ENCODE measurements at places on chromosomes 5 and 9.

DNA sequence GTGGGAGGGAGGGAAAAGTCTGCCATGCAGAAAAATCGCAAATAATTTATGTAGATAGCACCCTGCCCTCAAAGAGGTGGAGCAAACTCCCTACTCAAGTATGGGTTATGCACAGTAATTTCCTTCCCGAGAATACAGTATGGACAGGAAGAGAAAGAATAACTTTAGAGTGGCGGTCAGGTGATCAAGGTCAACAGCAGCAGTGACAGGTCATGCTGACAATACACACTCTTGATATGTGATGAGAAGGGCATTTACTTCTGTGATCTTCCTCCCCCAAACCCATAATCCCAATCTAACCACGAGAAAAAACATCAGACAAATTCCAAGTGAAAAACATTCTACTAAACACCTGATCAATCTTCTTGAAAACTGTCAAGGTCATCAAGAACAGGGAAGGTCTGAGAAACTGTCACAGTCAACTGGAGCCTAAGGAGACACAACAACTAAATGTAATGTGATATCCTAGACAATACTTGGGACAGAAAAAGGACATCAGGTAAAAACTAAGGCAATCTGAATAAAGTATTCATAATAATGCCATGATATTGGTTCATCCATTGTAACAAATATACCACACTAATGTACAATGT, 11.7 kb downstream of the BICD2 start:
- DNase-seq = no peak

- DNase-seq = no peak
These were observed 543.3 kb downstream of the RAB3C start for GRCh38 chr5:59126016-59126707.

- DNase-seq = no peak
These were observed 16.6 kb downstream of the CDC42SE2 start for GRCh38 chr5:131280417-131280816.

GRCh38 chr9:33676746-33677505, 118.4 kb upstream of the PRSS3 start:
- DNase-seq = peak; percentile 30

DNA sequence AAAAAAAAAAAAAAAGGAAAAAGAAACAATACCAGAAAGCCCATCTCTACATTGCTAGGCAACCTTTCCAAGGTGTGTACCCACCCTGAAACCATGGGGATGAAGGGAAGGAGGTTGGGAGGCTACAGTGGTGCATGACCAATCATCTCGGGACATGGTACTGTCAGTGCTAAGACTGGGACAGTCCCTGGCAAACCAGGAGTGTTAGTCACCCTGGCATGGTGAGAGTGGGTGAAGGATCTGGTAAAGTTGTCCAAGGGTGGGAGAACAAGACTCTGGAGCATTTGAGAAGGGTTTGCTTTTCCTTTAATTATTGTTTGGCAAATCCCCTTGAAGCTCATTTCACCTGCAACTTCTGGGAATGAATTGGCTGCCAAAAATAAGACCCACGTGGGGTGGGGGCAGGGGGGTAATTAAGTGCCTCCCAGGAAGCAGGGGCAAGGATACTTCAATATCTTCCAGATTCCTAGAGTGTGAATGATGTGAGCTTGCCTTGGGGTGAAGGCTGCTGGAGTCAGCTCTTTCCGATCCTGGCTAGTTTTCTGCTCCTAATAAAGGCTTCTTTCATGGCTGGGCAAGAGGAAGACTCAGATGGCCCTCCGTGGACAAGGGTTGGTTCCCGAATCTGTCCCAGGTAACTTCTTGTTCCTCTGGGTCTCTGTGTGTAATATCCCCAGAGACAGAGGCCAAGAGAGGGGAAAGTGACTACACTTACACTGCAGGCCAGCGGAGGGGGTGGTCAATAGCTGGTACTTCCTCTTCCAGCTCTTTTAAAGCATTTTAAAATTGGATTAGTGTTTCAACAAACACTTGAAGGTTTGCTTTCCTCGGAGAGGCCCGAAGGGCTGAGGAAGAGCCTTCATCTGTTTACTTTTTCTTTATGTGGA, 61.6 kb upstream of the SPRY4 start:
- DNase-seq = no peak

GRCh38 chr5:96942078-96942477, 6.2 kb downstream of the LNPEP start:
- no peak for DNase-seq

GRCh38 chr5:167995844-167996425, 295.5 kb upstream of the WWC1 start:
- no peak for DNase-seq

- no peak for DNase-seq
These were observed 28.3 kb upstream of the IER5L start for GRCh38 chr9:129206401-129206800.

- DNase-seq = no peak
These were observed 286.3 kb upstream of the EFNA5 start for GRCh38 chr5:107957051-107957450.

DNA sequence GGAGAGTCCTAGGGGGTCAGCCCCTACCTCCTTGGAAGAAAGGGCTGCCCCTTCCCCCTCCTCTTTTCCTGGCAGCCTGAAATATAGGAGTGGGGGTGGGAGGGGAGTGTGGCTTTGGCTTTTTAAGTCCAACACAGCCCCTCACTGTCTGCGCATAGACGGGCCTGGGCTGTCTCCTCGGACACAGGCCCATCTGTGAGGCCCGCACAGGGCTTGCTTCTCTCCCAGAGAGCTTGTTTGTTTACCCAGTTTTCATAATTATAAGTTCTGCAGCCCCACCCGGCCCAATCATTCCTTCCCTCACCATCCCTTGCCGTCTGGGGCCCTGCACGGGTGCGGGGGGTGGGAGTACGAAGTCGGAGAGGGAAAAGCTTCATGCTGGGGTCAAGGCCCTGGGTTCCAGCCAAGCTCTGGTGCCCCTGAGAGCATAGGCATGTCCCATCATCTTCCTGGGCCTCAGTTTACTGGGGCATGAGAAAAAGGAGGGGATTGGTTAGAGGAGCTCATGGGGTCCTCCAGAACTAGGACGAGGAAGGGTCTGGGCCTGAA, 54.0 kb upstream of the STXBP1 start:
- DNase-seq = no peak

DNA sequence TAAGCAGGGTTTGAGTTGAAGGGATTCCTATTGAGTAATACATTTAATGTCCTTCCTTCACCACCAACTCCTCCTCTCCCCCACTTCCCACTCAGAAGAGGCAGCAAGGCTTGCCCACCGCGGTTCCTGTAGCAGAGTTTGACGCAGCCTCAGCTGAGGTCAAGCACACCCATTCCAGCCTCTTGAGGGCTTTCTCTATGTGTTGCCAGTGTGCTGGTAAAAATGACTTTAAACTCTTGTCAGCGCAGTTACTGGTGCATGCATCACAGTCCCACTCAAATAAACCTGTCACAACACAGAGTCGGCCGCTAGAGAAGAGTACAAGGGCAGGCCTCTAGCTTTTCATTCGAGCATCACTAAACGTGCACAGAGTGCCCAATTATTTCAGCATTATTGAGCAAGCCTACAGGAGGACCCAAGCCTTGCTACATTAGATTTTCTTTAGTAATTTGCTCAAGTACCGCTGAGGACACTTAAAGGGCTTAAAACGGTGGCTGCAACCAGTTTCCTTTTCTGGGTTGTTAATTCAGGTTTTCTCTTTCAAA, 79.6 kb downstream of the TLE4 start:
- DNase-seq = no peak

DNA sequence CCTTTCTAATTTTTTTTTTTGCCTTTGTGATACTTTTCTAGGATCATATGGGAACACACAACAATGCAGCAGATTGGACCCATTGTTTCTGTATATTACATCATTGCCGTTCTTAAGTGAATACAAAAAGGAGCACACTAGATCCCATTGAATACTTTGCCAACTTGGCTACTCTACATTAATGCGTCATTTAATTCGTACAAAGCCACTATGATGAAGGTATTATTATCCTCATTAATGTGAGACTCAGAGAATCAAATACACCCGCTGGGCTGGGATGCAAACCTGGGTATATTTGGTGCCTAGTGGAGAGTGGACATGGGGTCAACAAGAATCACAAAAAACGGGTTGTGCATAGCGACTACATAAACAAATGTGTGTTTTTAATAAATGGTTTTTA, 31.9 kb downstream of the OR2K2 start:
- no peak for DNase-seq

- DNase-seq = no peak
These were observed 6.4 kb downstream of the ARRDC1 start for GRCh38 chr9:137611623-137612609.

All from NT2/D1 (cell line).